ENCODE measurements at places on chromosomes 6 and 20. TPM values are rescaled to one million over a fixed set of nuclear protein-coding genes. Genes with fewer than 3 reads are reported as not detected.

PTK6 gene
- 0.14 TPM for total RNA-seq

DNA sequence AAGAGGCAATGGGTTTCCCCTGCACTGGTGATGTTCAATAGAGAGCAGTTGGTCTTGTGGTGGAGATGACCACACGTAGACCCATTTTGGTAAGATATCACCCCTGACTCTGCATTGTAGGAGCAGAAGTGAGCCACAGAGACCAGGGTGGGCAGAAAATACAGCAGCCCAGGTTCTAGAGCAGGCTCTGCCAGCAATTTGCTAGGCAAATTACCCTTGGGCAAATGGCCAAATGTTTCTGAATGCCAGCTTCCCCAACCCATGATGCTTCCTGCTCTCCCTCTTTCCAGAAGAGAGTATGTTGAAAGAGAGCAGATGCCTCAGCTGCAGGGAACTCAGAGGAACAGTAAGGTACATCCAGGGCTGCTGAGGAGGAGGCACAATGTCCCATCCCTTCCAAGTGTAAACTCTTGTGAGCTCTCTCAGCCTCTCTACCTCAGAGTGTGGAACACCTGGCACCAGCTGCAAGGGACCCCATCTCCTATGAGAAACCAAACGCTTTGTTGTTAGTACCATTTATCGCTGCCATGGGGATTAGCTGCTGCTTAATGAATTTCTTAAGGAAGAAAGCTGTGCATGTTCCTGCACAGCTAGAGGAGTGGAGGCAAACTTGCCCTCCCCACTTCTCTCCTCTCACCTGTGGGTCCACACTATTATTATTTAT, 317.5 kb upstream of the MOCS1 start:
- no peak overlapping the region for H3K4me3 ChIP-seq
- no peaks in the 10 kb centered on the region for H3K27me3 ChIP-seq
- no peaks in the 10 kb centered on the region for H3K36me3 ChIP-seq
- no peaks in the 10 kb centered on the region for H3K4me1 ChIP-seq
- H3K27ac ChIP-seq: no peak overlapping the region

SALL4 gene
- total RNA-seq: not detected

DNA sequence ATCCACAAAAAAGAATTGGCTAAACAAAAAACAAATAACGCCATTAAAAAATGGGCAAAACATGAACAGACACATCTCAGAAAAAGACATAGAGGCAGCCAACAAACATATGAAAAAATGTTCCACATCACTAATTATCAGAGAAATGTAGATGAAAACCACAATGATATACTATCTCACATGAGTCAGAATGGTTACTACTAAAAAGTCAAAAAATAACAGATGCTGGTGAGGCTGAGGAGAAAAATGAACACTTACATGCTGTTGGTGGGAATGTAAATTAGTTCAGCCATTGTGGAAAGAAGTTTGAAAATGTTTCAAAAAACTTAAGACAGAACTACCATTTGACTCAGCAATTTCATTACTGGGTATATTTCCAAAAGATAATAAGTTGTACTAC, 430.1 kb upstream of the JAG1 start:
- H3K27me3 ChIP-seq: no peaks in the 10 kb centered on the region
- DNase-seq: no peak
- no peak overlapping the region for H3K4me3 ChIP-seq
- no peaks in the 10 kb centered on the region for H3K36me3 ChIP-seq
- no peak overlapping the region for H3K27ac ChIP-seq

CST4 gene
- total RNA-seq: not detected

GRCh38 chr6:9523462-9523861, 891.4 kb downstream of the TFAP2A start:
- no peaks in the 10 kb centered on the region for H3K4me1 ChIP-seq
- no peaks in the 10 kb centered on the region for H3K27me3 ChIP-seq
- H3K27ac ChIP-seq: no peak overlapping the region
- no peaks in the 10 kb centered on the region for H3K36me3 ChIP-seq

EYA4 gene
- 26.9 TPM for total RNA-seq

DNA sequence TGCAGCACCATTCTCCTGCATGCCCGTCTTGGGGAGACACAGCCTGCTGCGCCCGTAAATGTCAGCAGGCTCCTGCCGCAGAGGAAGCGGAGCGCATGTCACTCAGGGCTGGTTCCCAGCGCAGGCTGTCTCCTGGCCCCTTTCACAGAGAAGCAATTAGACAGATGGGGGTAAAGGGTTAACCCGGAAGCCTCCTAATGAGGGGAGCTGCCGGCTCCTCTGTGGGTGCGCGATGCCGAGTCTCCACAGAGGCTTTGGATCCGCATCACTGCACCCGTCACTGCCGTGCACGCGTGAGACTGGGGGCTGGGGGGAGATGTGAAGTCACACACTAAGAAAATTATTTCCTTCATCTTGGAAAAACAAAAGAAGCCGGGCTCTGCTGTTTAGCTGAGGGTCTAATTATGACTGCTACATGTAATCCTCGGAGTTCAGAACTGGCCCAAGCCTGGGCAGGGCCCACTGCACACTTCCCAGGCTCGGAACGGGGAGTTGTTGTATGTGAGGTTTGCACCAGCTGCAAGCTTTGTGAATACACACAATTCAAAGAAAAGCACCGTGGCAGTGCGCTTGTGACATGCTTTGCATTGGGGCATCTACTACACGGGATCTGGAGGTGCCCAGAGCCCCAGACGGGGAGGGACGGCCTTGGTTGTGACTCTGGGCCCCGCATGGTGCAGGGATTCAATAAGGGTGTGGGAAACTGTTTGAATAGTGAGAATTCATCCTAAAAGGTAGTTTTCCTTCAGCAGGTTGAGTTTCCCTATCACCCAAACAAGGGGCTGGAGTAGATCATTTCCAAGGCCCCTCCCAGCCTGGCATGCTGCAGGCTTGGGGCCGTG, 331.6 kb downstream of the TAF4 start:
- no peak for DNase-seq
- H3K27me3 ChIP-seq: peaks cover 42% of the 10 kb centered on the region
- H3K4me3 ChIP-seq: no peak overlapping the region
- H3K36me3 ChIP-seq: no peaks in the 10 kb centered on the region
- no peaks in the 10 kb centered on the region for H3K4me1 ChIP-seq

DNA sequence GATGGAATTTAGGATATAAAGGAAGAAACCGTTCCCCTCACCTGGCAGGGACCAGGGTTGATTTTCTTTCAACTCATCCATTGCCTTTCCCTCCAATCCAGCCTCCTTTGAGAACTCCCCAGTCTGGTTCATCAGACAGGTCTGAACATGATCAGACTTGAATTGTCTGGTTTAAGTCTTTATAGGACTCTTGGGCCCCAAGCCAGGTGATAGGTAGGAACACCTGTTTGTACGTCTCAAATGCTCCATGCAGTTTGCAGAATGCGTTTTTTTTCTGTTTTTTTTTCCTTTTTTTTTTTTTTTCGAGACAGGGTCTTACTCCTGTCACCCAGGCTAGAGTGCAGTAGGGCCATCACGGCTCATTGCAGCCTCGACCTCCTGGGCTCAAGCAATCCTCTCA, 4.1 kb upstream of the CEP250 start:
- peaks cover 8% of the 10 kb centered on the region for H3K4me1 ChIP-seq
- no peak for DNase-seq
- no peak overlapping the region for H3K27ac ChIP-seq
- no peaks in the 10 kb centered on the region for H3K27me3 ChIP-seq
- no peaks in the 10 kb centered on the region for H3K36me3 ChIP-seq

DNA sequence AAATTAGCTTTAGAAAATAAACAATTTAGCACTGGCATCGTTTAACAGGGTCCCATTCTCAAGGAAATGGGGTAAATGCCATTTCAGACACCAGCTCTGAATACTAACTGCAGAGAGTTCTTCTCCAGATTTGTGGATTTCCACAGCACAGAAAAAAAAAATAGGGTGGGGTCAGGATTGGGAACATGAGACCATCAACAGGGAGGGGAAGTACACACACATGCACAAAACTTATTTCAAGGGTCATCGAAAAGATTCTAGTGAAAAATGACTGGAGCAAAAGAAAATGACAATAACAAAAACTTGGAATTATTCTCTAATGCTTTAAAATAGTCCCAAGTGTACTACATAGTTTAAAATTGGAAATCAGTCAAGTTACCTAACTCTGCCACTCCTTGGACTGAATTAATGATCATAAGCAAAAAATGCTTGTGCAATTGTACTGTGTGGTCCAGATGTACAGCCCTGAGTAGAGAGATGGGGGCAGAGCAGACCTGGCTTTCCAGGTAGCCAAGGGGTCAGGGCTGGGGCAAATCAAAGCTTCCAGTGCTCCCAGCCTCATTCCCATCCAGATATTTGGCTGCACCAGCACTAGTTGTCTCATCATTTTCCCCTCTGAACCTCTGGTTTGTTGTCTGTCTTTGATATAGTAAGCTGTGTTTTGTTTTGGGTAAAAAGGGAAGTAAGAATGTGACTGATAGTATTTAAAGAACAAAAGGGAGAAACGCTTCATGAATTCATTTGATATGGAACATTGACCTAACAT, 152.4 kb downstream of the SOBP start:
- H3K4me1 ChIP-seq: peaks cover 3% of the 10 kb centered on the region
- DNase-seq: no peak
- no peak overlapping the region for H3K4me3 ChIP-seq
- no peaks in the 10 kb centered on the region for H3K36me3 ChIP-seq
- no peaks in the 10 kb centered on the region for H3K27me3 ChIP-seq
- peak overlapping the region; percentile 40 for H3K27ac ChIP-seq

DNA sequence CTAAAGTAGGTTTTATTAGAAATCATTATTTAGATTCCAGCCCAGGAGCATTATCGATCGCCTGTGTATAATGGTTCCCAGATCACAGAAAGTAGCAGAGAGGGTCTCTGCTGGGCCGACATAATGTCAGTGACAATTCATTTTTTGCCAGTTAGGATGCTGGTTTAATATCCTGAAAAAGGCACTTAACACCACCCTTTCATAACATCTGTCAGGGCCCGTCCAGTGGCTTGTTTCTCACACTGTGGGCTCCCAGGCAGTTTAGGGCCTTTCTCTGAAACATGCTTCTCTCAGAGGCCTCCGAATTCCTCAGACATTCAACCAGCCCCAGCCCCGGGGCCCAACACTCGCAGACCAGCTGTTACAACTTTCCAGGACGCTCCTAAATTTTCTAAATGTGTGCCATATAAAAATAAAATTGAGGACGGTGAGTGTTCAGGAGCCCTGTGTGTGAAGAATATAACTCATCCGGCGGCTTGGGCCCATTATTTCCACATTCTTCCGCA, 108.6 kb upstream of the EYA4 start:
- H3K27ac ChIP-seq: peak overlapping the region; percentile 80
- no peaks in the 10 kb centered on the region for H3K27me3 ChIP-seq
- no peaks in the 10 kb centered on the region for H3K4me1 ChIP-seq
- no peak overlapping the region for H3K4me3 ChIP-seq

DNA sequence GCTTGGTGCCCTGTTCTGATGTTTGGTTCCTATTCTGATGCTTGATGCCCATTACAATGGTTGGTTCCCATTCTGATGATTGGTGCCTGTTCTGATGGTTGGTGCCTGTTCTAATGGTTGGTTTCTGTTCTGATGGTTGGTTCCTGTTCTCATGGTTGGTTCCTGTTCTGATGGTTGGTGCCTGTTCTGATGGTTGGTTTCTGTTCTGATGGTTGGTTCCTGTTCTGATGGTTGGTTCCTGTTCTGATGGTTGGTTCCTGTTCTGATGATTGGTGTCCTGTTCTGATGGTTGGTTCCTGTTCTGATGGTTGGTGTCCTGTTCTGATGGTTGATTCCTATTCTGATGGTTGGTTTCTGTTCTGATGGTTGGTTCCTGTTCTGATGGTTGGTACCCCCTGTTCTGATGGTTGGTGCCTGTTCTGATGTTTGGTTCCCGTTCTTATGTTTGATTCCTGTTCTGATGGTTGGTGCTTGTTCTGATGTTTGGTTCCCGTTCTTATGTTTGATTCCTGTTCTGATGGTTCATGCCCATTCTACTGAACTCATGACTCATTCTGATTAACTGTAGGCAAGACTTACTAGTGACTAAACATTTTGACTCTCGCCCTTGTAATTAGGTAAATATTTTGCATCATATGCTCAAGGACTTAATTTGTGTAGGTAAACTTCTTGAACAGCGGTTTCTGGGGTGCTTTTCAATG, 146.2 kb downstream of the DLL1 start:
- no peaks in the 10 kb centered on the region for H3K36me3 ChIP-seq
- H3K4me1 ChIP-seq: peaks cover 15% of the 10 kb centered on the region
- H3K27ac ChIP-seq: no peak overlapping the region
- H3K27me3 ChIP-seq: no peaks in the 10 kb centered on the region
- DNase-seq: no peak

DNA sequence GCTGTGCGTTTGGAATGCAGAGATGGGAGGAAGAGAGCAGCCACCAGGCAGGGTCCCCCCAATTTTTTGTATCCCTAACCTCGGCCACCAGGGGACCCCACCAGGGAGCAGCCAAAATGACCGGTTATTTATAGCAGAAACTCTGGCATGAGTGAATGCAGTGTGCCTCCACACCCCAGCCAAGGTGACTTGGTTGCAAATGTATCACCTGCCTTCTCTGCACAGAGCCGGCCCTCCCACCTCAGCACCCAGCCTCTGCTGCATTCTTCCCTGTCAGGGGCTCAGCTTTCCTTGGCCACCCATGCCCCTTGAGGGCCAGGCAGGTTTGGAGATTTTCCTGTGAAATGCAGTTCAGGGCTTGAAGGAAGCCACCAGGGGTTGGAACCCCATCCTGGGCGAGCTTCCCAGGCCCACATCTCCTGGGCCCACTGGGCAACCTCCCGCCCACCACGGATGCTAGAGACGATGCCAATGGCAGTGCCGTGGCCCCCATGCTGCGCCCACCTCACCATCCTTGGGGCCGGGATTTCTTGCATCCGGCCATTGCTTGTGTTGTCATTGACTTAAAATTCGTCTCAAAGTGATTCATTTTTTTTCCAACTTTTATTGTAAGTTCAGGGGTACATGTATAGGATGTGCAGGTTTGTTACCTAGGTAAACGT, 291.6 kb downstream of the TAF4 start:
- H3K4me1 ChIP-seq: no peaks in the 10 kb centered on the region
- no peak for DNase-seq
- H3K27ac ChIP-seq: no peak overlapping the region
- H3K36me3 ChIP-seq: no peaks in the 10 kb centered on the region

DNA sequence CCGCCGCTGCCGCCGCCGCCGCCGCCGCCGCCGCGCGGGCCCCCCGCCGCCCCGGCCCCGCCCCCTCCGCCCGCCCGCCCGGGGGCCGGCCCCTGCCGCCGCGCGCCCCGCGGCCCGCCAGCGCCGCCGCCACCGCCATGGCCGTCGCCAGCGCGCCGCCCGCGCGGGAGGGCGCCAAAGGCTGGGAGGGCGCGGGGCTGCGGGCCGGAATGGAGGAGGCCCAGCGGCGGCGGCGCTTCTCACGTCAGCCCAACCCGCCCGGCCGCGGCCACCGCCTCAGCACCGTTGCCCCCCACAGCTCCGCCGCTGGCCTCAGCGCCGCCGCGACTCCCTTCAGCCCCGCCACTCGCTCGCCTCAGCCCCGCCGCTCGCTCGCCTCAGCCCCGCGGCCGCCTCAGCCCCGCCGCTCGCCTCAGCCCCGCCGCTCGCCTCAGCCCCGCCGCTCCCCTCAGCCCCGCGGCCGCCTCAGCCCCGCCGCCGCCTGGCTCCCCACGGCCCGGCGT, 258 bp downstream of the PHF10 start:
- peak overlapping the region; percentile 96 for H3K27ac ChIP-seq
- no peaks in the 10 kb centered on the region for H3K36me3 ChIP-seq
- no peaks in the 10 kb centered on the region for H3K27me3 ChIP-seq
- H3K4me1 ChIP-seq: peaks cover 13% of the 10 kb centered on the region
- peak overlapping the region; percentile 87 for H3K4me3 ChIP-seq
- peak; percentile 34 for DNase-seq

All from heart left ventricle (tissue), 16 donors.